ENCODE measurements at places on chromosomes 4 and X.

DNA sequence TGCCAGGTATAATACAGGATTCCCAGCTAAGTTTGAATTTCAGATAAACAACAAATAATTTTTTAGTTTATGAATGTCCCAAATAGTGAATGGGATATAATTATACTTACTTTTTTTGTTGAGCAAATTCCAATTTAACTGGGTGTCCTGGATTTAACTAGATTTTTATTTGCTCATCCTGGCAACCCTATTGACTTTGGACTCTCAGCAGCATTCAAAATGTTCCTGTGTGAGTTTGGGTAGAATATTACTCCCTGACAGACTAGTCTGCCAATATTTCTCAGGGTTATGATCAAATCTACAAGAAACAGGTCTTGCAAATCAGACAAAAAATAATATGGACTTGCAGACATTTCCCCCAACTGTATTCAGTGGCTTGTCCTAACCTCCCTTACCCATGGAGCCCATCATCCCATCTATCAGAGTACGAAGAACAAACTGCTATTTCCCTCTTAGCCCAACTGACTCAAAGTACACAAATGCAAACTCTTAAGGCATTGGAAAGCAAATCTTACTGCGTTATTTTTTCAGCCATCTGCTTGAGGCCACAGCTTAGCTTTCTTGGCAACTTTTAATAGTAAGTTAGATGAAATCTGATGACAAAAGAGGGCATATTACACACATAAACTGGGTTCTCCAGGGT is 20.7 kb downstream of the SETD7 start:
- DNase-seq, result no peak

DNA sequence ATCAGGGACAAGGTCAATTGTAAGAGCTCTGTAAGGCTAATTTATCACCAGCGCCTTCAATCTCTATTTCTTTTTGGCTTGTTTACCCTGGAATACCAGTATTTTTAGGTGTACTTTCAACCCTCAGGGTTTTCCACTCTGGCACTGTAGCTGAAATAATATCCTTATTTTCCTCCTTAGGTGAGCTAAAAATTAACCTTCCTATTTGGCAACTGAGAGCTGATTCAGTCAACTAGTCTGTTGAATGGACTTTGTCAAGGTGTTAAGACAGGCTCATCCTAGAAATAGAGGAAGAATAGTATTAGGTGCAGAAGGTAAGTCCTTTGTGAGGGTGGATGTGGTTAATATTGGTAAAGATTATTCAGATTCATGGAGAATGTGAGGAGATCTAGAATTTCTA is 101.3 kb upstream of the BANK1 start:
- DNase-seq, result no peak

GRCh38 chr4:158529505-158529904 is 7.8 kb downstream of the RXFP1 start:
- no peak for DNase-seq

GRCh38 chr4:54099748-54100574 is at the start of gene GSX2:
GSX2 (plus strand) TSS chr4:54100163; CDS start chr4:54100345, 182 bp downstream.
- no peak for DNase-seq

DNA sequence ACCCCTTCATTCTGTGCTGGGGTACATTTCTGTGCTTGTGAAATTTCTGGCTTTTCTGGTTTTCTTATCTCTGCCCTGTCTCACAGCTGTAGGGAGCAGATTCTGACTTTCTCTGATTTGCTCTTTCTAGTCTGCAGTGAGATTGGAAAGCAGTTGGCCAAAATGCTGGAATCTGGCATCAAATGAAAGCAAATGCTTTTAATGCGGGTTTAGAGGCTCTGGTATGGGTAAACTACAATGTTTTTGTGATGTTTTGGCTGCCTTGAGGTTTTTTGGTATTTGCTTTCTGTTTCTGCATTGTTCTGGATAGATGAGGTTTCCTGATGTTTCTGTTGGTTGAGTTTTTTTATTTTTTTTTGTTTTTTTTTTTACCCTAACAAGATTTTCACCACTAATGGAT is 23.8 kb downstream of the SMIM20 start:
- no peak for DNase-seq

DNA sequence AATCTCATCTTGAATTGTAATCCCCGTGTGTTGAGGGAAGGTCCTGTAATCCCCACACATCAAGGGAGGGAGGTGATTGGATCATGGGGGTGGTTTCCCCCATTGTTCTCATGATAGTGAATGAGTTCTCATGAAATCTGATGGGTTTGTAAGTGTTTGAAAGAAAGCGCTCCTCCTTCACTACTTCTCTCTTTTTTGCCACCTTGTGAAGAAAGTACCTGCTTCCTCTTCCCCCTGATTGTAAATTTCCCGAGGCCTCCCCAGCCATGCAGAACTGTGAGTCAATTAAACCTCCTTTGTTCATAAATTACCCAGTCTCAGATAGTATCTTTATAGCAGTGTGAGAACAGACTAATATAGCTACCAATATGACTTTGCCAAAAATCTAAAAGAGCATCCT is 41.1 kb downstream of the GBA3 start:
- DNase-seq, result no peak

DNA sequence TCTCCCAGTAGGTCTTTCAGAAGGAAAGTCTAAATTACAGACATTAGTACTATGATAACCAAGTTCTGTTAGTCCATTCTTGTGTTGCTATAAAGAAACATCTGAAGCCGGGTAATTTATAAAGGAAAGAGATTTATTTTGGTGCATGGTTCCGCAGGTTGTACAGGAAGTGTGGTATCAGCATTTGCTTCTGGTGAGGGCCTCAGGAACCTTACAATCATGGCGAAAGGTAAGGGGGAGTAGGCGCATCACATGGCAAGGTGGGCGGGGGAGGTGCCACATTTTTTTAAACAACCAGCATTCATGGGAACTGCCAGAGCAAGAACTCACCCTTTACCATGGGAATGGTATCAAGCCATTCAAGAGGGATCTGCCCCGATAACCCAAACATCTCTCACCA is 26.2 kb upstream of the USP46 start:
- no peak for DNase-seq

DNA sequence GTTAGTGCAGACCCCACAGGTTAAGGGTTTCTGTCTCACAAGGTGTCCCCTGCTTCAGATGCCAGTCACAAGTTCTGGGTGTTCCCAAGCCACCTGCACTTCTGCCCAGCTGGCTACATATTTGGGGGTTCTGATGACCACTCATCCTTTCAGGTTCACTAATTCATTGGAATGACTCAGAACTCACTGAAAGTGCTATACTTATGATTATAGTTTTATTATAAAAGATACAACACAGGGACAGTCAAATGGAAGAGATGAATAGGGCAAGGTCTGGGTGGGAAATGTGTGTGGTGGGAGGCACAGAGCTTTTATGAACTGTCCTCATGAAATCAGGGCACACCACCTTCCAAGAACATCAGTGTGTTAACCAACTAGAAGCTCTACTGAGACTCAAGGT is 97.7 kb upstream of the CASK start:
- no peak for DNase-seq

- DNase-seq, result peak; percentile 5
Measured at GRCh38 chr4:10460313-10461047, 3.3 kb upstream of the ZNF518B start.

GRCh38 chr4:56475917-56476316 is 8.5 kb downstream of the SRP72 start:
- DNase-seq, result no peak

GRCh38 chr4:87875191-87875590 is 42.4 kb downstream of the MEPE start:
- DNase-seq, result no peak

DNA sequence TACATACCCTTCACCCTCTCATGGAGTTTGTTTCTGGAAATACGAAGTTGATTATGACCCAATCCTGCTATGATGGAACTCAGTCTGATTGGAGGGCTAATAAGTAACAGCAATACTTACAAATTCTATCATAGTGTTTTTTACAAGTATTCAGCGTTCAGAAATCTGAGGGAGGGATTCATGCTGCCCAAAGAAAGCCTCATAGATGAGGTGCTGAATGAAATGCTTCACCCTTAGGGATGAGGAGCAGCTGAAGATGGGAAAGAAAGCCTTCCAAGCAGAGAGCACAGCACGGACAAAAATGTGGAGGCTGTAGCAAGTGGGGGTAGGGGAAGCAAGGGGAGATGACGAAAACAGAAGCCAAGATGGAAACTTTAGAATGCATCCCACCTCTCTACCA is 27.9 kb upstream of the TBC1D1 start:
- DNase-seq, result no peak

DNA sequence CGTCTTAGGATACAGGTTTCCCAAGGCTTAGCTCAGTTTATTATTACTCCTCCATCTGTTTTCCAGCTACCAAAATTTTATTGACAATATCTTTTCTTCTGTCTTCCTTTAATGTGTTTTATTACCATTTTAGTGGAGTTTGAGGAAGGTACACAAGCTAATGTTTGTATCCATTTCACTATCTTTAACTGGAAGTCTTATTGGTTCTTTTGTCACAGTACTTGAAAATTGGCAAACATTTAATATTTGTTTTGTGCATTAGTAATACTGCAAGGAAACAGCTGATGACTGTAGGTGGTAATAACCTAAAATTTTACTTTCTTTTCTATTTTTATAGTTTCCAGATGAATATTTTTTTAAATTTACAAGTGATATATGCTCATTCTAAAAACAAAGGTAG is 9.3 kb upstream of the ARL9 start:
- no peak for DNase-seq

GRCh38 chr4:8470451-8471024 is 30.0 kb downstream of the TRMT44 start:
- no peak for DNase-seq

GRCh38 chr4:38162240-38162784 is 202.1 kb downstream of the PTTG2 start:
- DNase-seq, result no peak

GRCh38 chr4:84681486-84682274 is 98.8 kb downstream of the CDS1 start:
- no peak for DNase-seq

DNA sequence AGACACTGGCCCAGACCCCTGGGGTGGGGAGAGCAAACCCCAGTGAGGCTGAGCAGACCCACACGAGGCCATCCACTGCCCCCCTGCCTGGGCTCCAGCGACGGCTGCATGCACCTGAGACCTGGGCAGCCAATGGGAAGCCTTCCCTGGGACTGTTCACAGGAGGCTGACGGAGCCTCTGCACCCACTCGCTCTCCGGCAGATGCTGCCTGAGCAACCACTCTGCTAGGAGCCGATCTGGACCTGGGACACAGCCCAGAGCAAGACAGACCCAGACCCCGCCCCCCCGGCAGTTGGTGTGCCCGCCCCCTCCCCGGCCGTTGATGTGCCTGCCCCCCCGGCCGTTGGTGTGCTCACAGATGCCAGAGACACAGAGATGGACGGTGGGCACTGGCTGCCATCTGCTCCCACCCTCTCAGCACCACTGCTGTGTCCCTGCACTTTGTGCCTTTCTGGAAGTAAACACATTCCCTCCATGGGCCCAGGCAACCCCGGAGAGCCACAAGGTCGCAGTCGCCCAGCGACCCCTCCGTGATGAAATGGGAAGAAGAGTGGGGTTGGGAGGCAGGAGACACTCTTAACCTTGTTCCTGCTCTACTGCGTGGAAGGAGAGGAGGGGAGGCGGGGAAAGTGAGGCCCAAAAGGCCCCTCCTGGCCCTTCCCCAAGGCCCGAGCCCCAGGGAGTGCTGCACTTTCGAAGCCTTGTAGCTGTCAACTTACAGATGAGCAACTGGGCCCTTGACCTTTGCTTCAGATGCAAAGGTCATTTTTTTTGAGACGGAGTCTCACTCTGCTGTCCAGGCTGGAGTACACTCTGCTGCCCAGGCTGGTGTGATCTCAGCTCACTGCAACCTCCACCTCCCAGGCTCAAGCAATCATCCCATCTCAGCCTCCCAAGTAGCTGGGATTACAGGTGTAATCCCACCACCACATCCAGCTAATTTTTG is 62.0 kb downstream of the ZFYVE28 start:
- no peak for DNase-seq

GRCh38 chr4:105551965-105552746 is at the start of gene ARHGEF38:
ARHGEF38 (plus strand) TSS chr4:105552620; CDS start chr4:105552766, 146 bp downstream.
- DNase-seq, result no peak

- DNase-seq, result no peak
Measured at GRCh38 chrX:132833373-132833772, 125.1 kb downstream of the HS6ST2 start.

DNA sequence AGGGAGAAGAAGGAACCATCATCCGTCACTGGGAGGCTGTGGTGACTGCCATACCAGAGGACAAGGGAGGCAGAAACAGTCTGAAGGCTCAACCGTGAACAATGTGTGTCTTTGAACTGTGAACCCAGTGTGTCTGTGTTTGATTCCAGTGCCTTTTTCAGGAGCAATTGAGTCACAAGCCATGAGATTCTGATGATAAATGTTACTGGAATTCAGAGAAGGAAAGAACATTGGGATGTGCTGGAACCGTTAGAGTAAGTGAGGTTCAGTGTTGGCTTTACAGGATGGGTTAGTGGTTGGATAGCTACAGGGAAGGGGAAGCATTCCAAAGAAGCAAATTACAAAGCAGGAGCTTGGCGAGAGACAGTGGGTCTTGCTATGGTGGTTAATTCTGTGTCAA is 464.4 kb downstream of the TRIML1 start:
- DNase-seq, result no peak

- no peak for DNase-seq
Measured at GRCh38 chr4:165748321-165748720, 124.7 kb upstream of the TLL1 start.

DNA sequence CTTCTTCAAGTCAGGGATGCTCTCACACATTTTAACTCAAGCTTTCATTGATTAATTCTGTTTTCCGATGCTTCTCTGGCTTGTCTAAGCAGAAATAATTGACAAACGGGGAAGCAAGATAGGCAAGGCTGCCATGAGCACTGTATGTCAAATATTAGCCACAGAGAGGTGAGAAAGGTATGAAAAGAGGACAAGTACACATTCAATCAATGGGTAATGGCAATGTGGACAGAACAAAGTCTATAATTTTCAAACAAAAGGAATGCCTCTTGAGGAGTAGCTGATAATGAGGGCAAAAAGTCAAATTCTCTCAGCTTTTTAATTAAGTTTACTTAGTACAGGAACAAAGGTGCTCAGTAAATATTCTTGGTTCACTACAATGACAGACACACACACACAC is 19.6 kb downstream of the COX7B2 start:
- DNase-seq, result no peak

DNA sequence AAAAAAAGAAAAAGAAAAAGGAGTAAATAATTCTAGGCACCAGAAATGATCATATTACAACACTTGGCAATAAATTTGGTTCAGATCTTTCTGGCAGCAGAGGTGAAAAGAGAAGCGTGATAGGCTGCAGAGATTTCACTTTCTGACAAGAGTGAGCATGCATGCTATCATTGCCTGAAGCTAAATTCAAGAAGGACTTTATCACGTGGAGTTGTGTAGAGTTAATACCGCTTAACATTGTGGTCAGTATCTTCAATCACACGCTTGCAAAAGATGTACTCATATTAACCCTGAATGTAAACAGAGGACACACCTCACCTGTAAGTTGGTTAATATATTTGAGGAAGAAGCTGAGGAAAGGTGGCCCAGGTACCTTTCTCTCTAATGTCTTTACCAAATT is 31.4 kb upstream of the RBPJ start:
- no peak for DNase-seq
